GM20000 (cell line): ENCODE measurements at places on chromosomes 6 and 20.

GRCh38 chr6:64238071-64238470, 602.5 kb downstream of the PHF3 start:
- DNase-seq, result no peak

- peak; percentile 99 for DNase-seq
Observed at GRCh38 chr6:33200219-33201146, at the start of the genes RXRB and SLC39A7. TSS of gene RXRB (minus strand) at chr6:33200665. CDS start at chr6:33200476, 189 bp downstream. TSS of gene SLC39A7 (plus strand) at chr6:33200867. CDS start at chr6:33201246, 379 bp downstream.

GRCh38 chr6:143697076-143697800, 19.5 kb downstream of the PHACTR2 start:
- no peak for DNase-seq

- peak; percentile 69 for DNase-seq
Observed at GRCh38 chr6:87700397-87701343, 1.4 kb downstream of the AKIRIN2 start.

GRCh38 chr20:40600441-40601219, 88.4 kb downstream of the MAFB start:
- DNase-seq, result no peak

DNA sequence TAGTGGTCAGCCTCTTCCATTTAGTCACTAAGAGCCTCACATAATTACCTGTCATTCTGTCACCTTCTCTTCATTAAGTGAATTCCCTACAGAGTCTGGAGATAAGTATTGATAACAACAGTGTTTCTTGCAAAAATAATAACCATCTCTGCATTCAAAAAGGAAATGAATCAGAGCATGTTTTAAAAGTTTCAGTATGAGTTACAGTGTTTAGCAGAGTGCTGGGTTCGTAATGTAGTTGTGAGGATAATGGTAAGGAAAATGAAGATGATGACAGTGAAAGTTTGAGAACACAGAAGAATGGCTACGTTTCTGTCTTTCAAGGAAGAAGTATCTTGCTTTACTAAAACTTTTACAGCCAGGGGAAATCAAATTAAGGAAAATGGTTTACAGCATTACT, 31.3 kb downstream of the GPRC6A start:
- DNase-seq, result no peak

DNA sequence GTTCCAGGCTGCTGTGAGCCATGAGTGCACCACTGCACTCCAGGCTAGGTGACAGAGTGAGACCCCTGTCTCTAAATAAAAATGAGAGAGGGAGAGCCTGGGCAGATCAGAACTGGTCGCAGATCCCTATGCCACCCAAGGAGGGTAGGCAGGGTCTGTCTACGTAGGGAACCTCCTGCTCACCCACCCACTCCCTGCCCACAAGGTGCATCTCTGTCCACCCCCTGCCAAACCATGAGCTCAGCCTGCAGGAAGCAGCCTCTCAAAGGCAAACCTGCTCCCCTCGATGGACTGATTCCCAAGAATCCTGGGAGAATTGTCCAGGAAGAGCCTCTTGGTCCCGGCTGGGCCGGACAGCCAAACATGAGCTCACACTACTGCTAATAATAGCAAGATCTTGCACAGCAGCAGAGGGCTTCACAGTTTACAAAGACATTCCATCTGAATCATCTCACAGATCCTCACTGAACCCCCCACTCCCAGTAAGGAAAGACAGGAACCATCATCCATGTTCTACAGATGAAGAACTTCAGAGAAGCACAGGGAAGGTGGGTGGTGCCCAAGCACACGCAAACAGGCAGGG, 27.8 kb upstream of the TLDC2 start:
- no peak for DNase-seq

DNA sequence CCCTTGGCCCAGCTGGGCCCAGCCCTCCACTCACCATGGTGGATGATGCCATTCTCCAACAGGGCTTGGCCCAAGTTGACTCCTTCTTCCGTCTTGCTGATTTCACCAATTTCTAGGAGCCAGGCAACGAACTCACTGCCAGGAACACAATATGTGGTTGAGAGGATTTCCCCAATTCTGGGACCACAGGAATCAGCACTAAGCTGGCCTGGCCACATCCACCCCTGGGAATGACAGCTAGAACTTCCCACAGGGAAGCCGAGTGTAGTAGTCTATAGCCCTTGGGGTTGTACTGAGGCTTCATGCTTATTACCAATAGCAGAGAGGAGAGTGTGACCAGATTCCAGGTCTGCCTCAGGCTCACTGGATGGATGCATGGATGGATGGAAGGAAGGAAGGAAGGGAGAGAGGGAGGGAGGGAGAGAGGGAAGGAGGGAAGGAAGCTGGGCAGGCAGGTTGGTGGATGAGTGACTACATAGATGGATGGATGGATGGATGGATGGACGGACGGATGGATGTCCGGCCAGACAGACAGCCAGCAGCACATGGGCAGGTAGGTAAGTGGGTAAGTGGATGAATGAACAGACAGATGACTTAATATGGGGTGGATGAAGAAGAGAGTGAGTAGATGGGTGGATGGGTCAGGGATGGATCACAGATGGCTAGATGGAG, 146.5 kb downstream of the PREX1 start:
- DNase-seq, result no peak

DNA sequence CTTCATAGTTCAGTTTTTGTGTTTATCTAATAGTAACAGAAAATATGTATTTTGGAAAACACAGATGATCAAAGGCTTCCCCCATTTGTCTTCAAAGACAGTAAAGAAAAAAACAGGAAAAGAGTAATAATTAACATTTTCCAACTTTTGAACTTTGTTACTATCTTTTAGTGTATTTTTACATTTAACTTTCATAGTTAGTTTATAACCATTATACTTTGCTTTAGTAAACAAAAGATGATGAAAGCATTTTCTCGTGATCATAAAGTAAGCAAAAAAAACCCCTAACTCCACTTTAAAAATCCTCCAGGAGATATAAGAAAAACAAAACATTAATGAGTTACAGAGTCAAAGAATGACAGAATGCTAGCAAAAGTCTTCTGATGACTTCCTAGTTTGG, 13.6 kb upstream of the GPRC6A start:
- no peak for DNase-seq

DNA sequence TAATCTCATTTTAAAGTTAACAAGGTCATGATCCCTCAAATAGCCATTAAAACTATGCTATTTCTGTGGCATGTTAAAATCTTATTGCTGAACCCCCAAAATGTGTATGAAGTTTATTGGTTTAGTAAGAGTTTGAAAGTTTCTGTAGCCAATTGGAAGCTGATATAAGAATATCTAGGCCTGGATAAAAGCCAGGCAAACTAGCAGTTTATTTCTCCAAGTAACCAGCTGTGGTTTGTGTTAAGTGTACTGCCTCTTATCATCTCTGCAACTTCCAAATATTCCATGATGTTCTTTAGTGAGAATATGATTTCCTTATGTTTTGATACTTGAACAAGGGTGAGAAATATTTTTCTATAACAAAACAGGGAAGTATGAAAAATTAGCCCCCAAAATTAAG, 76.7 kb downstream of the PRSS35 start:
- no peak for DNase-seq

DNA sequence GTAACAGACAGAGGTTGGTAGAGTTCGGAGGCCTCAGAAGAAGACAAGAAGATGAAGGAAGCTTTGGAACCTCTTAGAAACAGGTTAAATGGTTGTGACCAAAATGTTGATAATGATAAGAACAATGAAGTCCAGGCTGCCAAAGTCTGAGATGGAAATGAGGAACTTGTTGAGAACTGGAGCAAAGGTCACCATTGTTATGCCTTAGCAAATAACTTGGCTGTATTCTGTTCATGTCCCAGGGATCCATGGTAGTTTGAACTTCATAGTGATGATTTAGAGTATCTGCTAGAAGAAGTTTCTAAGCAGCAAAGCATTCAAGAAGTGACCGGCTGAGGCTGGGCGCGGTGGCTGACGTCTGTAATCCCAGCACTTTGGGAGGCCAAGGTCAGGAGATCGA, 11.1 kb upstream of the LSM14B start:
- DNase-seq, result no peak
